Posterior vena cava (tissue), 2 donors: ENCODE measurements at places on chromosomes 7 and 10.

DNA sequence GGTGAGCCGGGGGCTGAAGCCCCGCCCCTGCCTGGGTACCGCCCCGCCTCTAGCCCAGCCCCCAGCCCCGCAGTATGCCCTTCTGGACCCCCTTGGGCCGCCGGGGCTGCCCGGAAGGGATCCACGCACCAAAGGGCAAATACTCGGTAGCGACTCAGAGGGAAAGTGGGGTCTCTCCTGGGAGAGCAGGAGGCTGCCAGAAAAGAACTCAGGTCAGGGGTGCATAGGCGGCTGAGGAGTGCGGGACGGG, 796 bp downstream of the FBXL15 start:
- DNase-seq, result no peak

DNA sequence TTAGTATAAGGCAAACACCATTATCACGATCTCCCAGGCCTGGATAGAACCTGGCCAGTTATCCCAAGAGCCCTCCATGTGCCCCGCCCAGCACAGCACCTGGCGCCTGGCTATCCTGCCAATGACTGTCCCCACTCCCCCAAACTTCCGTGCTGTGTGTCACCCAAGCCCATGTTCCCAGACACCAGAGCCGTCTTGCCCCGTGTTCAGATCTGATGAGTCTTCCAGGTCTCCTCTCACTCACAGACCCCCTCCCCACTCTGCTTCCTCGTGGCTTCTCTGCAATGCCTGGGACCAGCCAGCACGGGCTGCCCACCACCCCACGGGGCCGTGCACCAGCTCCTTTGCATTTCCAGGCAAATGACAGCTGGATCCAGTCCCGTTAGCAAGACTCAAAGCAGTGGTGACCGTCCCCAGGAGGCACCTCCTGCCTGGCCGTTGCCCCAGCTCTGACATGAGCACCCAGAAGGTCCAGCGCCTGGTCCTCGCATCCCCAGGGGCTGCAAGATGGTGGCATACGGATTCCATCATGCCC, 43.8 kb upstream of the INPP5A start:
- DNase-seq, result peak; percentile 46

DNA sequence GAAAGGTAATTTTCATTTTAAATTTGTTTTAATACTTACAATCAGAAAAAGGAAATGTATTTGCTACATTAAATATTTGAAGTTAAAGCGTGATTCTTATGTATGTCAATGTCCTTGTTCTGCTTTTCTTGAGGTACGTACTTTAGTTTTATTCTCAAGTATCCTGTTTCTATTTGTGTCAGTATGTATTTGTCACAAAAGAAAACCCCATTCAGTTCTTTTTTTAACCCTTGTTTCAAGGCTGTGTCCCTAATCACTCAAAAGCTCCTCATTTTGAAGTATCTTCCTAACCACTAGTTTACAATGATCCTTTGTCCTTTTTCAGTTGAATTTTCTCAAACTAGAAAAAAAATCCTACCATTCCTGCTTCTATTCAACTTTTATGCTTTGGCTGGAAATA, 25.2 kb downstream of the NHLRC2 start:
- DNase-seq, result no peak

DNA sequence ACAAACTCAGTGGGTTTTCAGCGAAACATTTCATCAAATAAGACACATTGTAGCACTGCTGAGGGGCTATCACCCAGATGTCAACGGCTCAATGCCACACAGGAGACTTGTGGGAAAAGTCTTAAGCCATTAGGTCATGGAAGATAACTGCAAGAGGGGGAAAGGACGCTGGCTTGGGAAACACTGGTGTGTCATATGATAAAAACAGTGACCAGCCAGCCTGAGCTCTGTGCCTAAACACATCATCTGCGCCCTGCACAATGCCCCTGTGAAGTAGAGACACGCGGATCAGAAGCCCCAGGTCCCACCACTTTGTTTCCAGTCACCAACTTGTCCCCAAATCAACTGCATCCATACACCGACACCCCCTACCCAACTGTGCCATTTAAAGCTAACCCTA, 116.7 kb downstream of the TNS3 start:
- DNase-seq, result peak; percentile 59

GRCh38 chr10:67386260-67386659, 309.7 kb downstream of the CTNNA3 start:
- DNase-seq, result no peak

GRCh38 chr10:96339956-96340904, 18.6 kb downstream of the OPALIN start:
- no peak for DNase-seq

GRCh38 chr10:75209086-75209920, 1.3 kb upstream of the VDAC2 start:
- DNase-seq, result no peak

- DNase-seq, result no peak
Measured at GRCh38 chr7:150992051-150992640, 1.3 kb downstream of the NOS3 start.

- DNase-seq, result no peak
Measured at GRCh38 chr7:7922684-7923385, 45.8 kb upstream of the GLCCI1 start.

- no peak for DNase-seq
Measured at GRCh38 chr7:137407078-137407477, 63.5 kb upstream of the PTN start.

DNA sequence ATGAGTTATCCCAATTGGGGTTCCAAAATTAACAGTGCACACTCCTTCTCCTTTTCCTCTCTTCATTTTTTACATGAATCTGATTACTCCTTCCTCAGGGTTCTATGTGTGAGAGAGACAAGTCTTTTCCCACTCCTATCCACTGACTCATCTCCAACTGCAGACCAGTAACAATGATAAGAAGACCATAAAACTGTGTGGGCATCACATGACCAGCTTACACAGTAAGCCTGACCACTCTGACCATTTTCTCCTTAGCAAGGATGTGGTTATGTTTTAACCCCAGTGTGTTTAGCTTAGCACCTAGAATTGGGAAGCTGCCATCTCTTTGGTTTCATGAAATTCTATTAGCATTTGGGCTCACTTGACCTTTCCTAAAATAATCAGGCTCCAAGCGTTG, 145.0 kb upstream of the CALCR start:
- no peak for DNase-seq

DNA sequence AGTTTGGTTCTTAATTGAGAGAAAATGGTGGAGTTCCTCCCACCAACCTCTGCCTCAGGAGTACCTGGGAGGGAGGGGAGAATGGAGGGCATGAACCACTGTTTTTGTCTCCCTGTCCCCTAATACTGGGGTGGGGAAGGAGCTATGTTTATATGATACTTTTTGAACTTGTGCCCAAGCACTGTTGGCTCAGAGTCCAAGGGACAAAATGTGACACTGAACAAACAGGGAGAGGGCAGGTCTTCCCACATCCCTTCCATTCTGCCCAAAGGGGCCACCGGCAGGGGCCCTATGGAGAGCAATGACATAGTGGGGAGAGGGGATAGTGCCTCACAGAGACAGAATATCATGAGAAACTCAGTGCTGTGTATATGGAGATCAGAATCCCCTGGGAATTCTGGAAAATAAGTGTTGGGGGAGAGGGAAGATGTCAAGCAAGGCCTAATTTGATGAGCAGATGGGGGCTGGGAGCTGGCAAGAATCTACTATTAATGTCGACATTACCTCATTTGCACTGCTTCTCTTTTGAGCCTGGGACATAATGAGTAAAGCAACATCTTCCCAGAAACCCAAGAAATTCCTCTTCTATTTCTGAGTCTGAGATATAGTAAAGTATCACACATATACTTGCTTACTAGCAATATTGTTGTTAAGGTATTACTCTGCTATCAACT, 180.6 kb downstream of the CYP26A1 start:
- no peak for DNase-seq

GRCh38 chr10:125159932-125160855, at the start of gene CTBP2:
Gene CTBP2 (minus strand): TSS chr10:125160563.
- DNase-seq, result no peak

DNA sequence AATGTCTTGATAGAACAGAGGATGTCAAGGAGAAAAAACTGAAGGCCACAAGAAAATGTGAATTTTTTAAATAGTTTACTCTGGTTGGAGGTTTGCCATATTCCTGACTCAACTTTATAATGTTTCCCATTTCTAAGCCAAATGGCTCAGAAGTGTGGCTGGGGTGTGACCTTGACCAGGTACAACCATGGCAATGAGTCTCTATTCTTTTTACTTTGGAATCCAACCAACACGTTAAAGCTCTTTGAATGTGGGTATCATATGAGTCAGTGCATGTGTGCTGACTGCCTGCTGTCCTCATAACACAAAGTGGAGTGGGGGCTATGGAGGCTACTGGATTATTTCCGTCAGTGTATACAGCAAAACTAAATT, 33.5 kb upstream of the DLD start:
- no peak for DNase-seq

GRCh38 chr10:78556705-78557432, 511.9 kb upstream of the ZMIZ1 start:
- no peak for DNase-seq

GRCh38 chr7:51789489-51789888, 472.9 kb upstream of the COBL start:
- DNase-seq, result no peak

DNA sequence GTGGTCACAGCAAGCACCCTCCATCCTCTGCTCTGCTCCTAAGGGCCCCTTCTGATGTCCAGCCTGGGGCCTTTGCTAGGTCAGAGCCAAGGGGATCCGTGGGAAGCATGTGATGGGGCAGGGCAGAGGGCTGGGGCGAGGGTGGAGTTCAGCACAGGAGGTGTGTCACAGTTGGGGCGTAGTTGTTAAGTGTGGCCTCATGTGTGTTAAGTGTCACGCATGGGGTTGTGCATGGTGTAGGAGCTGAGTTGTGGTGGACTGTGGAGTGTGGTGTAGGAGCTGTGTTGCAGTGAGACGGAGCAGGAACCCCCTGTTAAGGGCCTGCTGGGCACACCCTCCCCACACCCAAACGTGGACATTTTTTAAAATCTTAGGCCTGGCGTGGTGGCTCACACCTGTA, 248.0 kb downstream of the USP6NL start:
- DNase-seq, result no peak

DNA sequence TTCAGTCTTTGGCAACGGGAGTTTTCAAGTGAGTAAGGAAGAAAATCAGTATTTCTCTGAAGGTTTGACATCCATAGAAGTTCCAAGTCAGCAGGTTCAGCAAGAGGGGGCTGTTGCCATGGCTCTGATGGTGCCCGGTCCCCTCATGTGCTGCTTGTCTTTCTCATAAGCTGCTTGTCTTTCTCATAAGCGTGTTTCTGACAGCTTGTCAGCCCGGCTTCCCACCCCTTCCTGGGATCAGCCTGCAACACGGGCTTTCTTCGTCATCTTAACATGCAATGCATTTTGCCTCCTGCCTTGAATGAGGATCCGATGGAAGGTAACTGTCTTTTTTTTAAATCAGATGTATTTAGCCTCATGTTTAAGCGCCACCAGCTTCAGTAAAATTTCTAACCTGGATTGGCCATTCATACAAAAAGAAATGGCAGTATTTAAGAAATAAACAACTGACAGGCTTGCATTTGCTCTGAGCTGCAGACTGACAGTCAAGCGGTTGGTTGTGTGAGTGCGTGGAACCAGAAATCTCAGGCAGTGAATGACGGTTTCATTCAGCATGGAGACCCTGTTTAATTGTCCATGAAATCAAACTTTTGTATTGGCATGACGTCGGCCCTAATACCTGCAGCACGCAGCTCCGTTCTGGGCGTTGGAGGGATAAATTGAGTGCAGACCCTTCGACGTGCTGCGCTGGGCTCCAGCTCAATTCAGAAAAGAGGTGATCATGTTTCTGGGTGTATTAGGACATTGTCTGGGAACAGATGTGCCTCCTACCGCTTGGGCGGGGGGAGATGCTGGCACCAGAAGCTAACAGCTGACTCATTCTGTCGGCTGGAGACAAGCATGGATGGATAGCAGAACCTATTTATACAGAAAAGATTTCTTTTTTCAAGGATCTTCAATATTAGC, 454.7 kb upstream of the FOXK1 start:
- peak; percentile 43 for DNase-seq

DNA sequence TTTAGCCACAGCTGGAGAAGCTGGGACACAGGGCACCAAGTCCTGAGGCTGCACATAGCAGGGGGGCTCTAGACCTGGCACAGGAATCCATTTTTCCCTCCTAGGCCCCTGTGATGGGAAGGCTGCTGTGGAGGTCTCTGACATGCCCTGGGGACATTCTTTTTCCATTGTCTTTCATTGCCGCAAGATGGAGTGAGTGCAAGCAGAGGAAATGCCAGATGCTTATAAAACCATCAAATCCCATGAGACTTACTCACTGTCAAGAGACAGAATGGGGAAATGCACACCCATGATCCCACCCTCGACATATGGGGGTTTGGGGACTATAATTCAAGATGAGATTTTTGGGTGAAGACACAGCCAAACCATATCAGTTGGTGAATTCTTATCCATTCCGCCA, 94.7 kb upstream of the FERD3L start:
- DNase-seq, result no peak

DNA sequence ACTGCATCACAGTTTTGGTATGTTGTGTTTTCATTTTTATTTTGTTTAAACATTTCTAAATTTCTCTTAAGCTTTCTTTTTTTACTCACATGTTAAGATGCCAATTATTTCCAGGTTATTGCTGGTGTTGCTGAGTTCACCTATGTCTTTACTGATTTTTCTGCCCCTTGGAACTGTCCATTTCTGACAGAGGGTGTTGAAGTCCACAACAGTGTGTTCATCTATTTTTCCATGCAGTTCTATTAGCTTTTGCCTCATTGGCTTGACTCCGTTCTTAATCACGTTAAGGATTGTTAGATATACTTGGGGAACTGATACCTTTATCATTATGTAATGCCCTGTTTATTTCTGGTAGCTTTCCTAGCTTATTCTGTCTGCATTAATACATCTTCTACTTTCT, 158.0 kb upstream of the TCERG1L start:
- no peak for DNase-seq

DNA sequence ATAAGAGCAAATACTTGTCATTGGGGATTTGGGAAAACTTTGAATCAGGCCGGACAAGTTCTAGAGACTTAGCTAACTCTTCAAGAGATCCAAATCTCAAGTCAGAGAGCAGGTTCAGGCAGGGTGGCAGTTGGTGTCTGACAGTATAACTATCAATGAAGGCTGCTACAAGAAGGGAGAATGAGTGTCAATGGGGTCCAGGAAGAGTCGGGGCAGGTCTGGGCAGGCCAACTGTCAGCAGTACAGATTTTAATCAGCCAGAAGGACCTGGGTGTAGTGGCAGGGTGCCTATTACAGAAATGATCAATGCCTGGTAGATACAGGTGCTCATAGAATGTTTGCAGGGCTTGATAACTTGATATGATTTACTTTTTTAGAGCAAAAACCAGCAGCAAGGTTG, 751.1 kb downstream of the GRM8 start:
- no peak for DNase-seq

DNA sequence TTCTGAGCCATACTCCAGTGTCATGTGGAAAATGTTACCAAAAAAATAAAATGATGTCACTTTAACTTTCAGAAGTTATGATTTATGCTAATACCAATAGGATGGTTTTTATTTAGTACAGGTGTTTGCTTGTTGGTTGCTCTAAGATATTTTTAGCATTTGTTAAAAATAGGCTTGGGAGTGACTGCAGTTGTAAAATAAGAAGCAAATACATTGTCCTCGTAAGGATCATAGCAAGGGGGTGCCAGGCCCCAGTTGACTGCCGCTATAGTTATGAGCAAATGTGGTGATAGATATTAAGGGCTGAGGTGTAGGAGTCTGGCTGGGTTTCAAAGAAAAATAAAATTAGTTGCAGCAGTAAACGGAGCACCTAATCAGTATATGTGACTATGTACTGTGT, 354.4 kb upstream of the BMPER start:
- no peak for DNase-seq
